HT1080 (cell line): ENCODE measurements at places on chromosomes 12 and 14.

DNA sequence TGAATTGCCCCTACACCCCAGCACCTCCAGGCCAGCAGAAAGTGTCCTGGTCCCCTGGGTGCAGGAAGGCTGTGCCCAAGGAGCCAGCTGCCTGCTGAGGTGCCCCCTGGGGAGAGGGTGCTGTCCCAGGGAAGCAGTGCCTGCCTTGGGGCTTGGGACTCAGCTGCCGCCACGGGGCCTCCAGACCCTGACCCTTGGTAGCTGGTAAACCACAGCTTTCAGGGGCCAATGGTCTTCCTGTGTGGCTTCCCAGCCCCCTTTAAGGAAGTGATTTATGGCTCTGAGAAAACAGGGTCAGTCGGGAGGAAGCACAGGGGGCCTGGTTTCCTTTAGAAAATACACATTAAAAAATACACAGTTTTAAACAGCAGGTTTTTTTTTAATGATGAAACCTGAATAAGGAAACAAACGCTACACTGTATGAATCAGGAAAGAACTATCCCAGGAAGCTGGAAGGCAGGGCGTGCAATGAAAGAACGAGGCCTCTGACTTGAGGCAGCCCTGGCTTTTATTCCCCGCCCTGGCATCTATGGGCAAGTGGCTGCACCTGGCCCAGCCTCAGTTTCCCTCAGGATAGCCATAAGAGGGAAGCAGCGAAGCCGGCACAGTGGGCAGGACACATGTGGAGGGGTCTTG lies 40.6 kb upstream of the EML1 start:
- peak; percentile 84 for DNase-seq

DNA sequence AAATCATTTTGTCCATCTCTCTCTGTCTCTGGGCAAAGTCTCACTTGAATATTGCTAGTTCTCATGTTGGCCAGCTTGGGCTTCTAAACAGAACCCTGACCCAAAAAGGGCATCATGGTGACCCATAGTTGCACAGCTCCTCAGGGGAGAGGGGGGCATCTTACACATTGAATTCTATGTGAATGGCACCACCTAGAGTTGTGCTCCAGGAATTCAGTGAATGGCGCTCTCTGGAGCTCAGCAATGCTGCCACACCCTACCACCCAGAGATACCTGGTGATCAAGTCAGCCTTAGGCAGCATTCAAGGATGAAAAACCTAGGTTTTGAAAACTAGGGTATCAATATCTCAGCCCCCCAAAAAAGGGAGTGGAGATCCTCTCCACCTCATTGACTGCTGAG lies 50.6 kb downstream of the SMUG1 start:
- DNase-seq, result no peak

DNA sequence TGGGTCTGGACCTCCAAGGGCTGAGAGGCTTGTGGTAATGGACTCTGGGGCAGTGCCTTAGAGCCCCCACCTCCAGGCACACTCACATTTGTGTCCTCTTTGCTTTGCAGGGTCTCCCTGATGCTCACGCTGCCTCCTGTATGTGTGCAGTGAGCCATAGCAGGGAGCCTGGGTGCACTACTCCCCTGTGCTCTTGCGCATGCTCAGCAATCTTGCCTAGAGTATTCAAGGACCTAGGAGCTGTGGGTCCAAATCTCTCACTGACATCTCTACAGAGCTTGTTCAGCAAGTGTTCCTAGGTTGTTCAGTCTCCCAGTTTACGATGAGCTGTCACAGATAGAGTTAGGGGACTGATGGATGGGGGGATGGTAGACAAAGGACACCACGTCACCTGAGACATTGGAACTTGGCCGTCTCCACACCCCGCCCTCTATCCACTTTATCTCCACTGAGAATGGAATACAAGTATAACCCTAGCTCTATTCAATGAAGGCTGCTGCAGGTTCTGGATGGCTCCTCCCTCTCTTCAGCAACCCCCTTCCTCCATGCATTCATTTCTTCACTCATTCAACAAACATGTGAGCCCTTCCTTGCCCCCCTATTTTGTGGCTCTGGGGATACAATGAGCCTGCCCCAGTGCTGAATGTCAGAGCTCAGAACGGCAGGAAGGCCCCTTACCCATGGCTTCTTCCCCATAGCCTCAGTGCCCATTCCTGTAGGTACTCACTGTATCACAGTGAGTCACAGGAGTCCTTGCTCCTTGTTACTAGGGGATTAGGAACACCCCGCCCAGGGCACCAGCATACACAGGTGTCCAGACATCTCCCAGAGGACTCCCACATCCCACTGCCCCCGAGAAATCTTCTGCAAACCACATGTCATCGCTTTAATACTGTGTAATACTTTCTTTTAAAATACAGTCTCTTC lies 31.2 kb downstream of the FIGNL2 start:
- no peak for DNase-seq

GRCh38 chr12:105431537-105432100 lies 101.1 kb downstream of the C12orf75 start:
- no peak for DNase-seq

- peak; percentile 76 for DNase-seq
Observed at GRCh38 chr12:108729612-108730364, 1.5 kb downstream of the CORO1C start.

- DNase-seq, result peak; percentile 92
Observed at GRCh38 chr12:106296179-106296877, 6.2 kb upstream of the TCP11L2 start.

- no peak for DNase-seq
Observed at GRCh38 chr14:54258382-54258781, 138.4 kb upstream of the CDKN3 start.

DNA sequence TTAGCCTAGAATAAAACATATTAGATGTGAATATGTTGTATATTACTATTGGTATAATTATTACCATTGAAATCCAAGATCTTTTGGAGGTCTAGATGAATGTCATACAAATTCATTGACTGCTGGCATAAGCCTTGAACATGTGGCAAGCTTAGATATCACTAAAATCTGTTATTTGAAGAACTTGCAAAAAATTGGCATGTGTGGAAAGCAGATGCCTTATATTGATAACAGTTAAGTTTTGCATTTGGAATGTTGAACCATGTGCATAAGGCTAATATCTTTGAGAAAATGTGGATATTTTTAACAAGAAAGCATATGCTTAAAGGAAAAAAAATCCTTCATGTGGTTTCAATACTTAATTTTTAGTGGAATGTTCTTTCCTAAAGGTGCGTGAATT lies 203.6 kb upstream of the PRICKLE1 start:
- DNase-seq, result no peak

DNA sequence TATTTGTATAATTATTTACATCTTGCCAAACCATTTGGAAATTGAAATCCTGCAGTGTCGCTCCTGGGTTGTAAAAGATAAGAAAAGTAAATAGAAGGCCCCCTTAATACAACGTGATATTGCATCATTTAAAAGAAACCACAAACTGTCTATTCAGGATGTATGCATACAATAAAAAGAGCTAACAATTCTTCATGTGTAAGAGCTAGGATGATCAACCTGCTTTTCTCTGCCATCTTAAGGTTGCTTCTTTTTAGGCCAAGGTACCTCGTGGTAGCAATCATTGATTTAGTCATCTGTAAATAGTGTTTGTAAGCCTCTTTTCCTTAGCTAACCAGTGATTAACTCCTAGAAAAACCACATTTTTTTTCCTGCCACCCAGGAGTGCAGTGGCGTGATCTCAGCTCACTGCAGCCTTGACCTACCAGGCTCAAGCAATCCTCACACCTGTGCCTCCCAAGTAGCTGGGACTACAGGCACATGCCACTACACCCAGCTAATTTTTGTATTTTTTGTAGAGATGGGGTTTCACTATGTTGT lies 3.3 kb upstream of the USP44 start:
- DNase-seq, result no peak

DNA sequence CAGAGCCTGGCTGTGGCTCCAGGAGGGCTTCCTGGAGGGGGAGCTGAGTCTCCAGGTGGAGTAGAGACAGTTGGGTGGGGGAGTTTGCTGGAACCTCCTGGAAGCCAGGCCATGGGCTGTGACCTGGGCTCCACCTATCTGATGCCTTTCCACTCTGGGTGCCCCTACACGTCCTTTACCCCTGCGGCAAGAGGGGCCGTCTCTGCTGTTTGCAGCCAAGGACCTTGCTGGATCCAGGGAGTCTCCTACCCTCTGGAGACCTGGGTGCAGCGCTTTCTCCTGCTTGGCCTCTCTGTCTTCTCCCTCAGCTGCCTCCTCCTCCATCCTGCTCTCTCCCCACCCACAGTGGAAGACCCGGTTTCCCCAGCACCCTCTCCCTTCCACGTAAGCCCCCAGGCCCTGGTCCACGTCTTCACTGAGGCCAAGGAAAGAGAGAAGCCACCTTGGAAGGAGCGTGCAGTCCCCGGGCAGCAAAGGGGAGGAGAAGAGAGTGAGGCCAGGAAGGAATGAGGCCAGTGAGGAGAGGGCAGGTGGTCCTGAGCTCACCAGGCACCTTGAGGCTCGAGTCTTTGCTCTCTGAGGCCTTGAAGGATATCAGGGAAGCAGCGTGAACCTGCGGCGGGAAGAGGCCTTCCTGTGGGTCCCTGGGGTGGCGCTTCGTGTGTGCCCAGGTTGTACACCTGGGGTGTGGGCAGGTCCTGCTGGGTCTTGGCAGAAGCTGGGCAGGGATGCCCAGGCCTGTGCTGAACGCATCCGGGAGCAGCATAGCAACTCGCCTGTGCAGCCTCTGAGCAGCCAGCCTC lies 294.3 kb upstream of the RTL1 start:
- DNase-seq, result no peak

- peak; percentile 34 for DNase-seq
Observed at GRCh38 chr12:57239587-57240065, 10.1 kb downstream of the SHMT2 start.

GRCh38 chr12:13036881-13037280 lies 7.3 kb upstream of the FAM234B start:
- no peak for DNase-seq

GRCh38 chr12:42516573-42516972 lies 73.0 kb downstream of the PRICKLE1 start:
- DNase-seq, result no peak

DNA sequence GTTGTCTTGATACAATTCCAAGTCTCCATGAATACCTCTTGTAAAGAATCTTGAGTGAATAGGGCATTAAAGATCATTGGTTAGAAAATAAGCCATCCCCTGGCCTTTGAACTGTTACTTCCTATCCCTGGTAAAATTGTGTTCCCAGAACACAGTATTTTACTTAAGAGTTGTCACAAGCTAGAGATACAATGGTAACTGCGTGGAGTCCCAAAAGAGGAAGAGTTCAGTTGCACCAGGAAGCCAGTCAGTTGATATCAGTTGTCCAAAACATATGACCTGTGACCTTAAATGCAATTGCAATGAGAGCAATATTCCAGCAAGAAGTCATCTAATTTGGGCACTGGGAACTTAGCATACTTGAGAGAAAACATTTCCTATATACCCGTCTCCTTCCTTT lies 117.3 kb downstream of the NEDD1 start:
- no peak for DNase-seq

- DNase-seq, result no peak
Observed at GRCh38 chr14:61575551-61576150, 119.7 kb upstream of the HIF1A start.

- no peak for DNase-seq
Observed at GRCh38 chr12:76078748-76079147, 5.7 kb downstream of the NAP1L1 start.

DNA sequence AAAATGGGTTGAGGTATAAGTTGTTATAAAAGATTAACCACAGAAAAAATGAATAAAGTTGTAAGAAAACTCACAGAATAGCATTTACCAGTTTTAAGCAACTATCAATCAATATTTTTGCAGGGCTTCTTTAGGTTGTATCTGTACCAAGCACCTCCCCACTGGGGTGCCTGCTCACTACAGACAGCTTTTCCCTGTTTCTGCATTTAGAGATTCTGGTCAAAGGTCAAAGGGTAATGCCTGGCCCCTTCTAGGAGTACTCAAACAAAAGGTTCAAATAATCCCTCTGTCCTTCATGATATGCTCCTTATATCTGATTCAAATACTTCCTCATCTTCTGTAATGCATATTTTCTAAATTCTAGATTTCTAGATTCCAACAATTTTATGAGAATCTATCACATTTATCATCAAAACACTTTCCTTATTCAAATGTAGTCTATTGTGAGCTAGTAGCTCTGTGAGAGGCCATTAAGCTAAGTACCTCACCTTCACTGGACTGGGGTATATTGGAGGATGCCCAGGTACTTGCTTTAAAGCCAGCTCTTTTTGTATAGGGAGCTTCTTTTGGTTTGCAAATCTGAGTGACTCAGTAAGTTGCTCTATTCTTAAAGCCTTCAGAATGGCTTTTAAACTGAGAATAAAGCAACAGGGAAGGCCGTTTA lies 120.7 kb upstream of the PTPRB start:
- no peak for DNase-seq

DNA sequence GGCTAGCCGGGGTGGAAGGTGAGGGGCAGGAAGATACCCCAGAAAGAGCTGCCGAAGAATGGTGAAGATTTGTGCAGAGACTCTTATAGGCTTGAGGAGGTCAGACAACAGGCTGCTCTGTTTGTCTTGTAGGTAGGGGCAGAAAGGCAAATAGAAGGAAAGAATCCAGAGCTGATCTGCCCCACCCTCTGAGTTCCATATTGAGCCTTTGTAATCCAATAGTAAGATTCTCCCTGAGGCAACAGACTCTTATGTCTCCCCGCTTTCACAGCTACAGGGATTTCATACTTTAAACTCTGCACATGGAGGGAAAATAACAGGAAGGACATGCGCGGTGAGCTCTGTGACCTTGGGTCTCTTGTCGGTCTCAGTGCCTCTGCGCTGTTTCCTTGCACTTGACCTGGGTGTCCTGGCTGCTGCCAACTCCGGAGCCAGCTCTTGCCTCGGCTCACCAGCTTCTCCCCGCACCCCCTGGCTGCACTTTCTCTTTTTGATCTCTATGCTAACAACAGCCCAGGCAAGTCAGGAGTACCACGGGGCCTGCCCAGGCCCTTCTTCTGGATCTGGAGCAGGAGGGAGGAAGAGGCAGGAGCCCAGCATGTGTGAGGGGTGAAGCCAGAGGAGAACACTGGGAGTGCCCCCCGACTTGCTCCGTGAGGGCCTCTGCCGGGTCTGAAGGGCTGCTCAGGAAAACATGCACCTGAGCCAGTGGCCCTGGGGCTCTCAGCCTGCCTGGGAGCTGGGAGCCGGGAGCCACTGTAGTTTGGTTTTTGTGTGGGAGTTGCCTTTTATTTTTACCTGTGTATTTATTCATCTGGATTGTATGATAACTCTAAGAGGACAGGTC lies 75.8 kb downstream of the PPP1R36 start:
- DNase-seq, result no peak

DNA sequence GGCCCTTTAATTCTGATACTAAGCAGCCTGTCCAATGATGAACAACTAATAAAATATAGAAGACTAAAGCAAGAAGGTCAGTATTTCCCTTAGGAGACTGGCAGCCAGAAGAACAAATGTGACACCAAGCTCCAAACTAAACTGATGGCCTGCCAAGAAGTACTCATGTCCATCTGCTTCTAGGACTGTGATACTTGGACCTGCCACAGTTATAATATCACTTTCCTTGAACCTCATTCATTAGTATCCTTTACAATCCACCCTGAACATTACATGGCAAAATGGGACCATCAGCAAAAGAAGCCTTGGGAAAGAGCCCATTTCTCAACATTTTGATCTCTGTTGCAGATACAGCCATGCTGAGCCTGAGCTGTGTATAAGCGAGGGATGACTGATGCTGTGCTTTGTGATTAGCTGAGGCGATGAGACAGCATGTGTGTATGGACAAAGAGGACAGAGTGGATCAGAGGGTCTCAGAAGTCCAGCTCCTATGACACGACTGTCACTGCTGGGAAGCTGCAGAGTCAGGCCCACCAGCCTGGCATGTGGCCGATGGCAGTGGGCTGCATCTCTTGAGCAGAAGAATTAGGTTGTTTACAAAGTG lies 73.9 kb downstream of the TGFB3 start:
- DNase-seq, result no peak

GRCh38 chr14:100788517-100788916 lies 37.4 kb upstream of the MEG3 start:
- DNase-seq, result no peak

GRCh38 chr12:132774646-132775275 lies 13.1 kb upstream of the ANKLE2 start:
- no peak for DNase-seq
